A549 (cell line): ENCODE measurements at places on chromosomes 4 and X. TPM values are rescaled to one million over a fixed set of nuclear protein-coding genes. Genes with fewer than 3 reads are reported as not detected.

GRCh38 chr4:136935871-136936270 lies 596.4 kb downstream of the PCDH18 start:
- no peak for DNase-seq

- DNase-seq: no peak
These were observed 5.7 kb upstream of the SERTM2 start for GRCh38 chrX:111505783-111506182.

- no peak for DNase-seq
These were observed 122.8 kb upstream of the NOCT start for GRCh38 chr4:138892483-138893407.

DNA sequence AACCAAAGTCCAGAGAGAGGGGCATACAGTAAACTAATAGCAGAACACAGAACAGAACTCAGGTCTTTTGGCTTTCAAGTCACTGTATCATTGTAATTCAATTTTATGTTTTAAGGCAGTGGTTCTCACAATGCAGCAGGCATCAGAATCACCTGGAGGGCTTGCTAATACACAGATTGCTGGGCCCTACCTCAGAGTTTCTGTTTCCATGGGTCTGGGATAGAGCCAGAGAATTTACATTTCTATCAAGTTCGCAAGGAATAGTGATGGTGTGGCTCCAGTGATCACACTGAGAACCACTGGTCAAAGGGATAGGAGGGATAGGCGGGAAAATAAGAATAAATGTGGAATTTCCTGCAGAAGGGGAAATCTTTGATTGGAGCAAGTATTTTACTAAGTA lies 36.7 kb downstream of the LANCL3 start:
- no peak for DNase-seq

Gene MAGEE2
- polyA plus RNA-seq: not detected in 3 replicates

- no peak for DNase-seq
These were observed 255.2 kb downstream of the COX7B2 start for GRCh38 chr4:46653842-46654241.

Gene SLIT2
- not detected in 3 replicates for polyA plus RNA-seq
